ENCODE measurements at places on chromosomes 13 and 19.

GRCh38 chr13:27774169-27774568 is 18.1 kb upstream of the GSX1 start:
- DNase-seq, result no peak

DNA sequence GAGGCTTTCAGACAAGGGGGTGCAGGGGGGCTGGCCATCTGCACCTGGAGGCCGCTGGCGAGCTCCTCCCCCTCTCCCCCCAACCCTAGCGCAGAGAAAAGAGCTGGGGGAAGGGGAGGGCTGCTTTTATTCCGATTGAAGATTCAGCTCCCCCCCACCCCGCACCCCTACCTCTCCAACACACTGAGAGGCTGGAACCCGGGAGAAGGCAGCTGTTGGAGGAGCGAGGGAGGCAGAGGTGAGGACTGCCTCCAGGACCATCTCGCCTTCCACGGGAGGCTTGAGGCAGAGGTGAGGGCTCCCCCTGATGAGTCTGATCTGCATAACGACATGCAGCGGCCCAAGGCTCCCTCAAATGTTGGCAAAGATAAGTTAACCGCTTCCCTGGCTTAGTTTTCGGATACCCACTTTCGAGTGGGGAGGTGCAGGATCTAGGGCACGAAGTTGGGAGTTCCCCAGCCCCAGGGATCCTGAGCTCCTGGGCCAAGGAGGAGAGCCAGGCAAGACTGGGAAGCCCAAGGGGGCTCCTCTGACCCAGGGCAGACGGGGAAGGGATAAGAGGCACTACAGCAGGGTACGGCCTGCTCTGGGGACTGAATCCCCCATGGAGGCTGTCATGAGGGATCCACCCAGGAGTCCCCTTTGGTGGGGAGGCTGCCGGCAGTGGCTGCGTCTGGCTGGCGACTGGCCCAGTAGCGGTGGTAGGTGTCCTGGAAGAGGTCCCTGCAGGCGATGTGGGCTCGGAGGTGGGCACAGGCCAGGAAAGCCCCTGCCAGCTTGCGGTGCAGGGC is 1.2 kb upstream of the NUMBL start:
- no peak for DNase-seq

DNA sequence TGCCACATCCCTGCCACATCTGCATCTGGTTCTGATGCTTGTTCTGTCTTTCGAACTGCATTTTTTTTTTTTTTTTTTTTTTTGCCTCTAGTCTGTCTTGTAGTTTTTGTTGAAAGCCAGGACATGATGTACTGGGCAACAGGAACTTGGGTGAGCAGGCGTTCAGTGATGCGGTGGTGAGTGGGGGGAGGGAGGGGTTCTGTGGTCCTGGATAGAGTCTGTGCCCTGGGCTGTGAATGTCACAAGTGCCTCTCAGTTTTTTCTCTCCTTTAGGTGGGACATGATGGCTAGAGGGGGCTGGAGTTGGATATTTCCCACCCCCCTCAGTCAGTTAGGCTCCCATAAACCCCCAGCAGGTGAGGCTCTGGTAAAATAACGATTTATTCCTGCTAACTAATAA is 3.5 kb downstream of the CEACAM4 start:
- DNase-seq, result no peak

DNA sequence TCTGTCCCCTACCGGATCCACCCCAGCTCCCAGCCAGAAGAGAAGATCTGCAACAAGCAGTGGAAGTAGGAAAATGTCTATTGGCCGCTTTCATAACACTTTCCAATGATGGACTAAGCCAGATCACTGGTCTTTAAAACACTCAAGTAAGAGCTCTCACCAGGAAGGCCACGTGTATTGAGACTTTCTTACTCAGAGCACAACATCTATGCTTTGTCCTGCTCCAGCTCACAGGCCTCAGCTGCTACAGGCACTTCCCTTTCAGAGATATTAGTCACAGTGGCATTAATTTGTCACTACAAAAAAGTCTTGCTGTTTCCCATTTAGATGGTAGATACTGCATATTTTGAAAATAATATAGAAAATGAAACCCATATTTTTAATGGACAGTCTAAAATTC is 164.2 kb downstream of the ABCC4 start:
- DNase-seq, result no peak

- no peak for DNase-seq
Observed at GRCh38 chr19:6150289-6150688, 14.8 kb downstream of the ACSBG2 start.

DNA sequence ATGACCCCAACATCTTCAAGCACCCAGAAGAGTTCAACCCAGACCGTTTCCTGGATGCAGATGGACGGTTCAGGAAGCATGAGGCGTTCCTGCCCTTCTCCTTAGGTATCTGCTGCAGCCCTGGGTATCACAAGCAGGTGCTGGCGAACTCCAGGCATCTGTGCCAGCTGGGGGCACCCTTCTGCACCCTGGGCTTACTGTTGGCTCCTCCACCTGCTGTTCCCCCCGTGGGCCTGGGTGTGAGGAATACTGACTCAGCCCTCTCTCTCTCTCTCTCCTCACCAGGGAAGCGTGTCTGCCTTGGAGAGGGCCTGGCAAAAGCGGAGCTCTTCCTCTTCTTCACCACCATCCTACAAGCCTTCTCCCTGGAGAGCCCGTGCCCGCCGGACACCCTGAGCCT is 13.0 kb downstream of the CYP2S1 start:
- no peak for DNase-seq

DNA sequence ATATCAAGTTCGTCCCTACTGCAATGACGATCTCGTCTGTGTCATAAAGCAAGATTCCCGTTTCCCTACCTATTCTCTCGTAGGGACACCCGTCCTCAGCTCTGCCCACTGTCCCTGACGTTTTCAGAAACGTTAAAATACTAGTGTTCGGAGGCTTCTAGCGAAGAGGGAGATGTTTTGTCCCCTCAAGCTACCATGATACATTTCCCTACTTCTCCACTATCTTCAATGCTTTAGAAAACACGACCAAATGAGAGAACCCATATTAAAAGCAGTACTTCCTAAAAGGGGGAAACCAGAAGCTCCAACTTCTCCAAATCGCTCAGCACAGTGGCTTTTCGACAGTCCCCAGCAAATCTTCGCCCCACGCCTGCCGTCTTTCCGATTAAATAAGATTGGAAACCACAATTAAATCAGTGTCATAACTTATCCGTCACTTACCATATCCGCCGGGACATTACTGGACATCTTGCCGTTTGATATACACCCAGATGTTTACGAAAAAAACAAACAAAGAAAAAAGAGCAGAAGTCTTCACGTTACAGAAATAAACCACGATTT is 1.3 kb downstream of the UBL3 start:
- peak; percentile 43 for DNase-seq
